ENCODE measurements at places on chromosomes 4 and X.

DNA sequence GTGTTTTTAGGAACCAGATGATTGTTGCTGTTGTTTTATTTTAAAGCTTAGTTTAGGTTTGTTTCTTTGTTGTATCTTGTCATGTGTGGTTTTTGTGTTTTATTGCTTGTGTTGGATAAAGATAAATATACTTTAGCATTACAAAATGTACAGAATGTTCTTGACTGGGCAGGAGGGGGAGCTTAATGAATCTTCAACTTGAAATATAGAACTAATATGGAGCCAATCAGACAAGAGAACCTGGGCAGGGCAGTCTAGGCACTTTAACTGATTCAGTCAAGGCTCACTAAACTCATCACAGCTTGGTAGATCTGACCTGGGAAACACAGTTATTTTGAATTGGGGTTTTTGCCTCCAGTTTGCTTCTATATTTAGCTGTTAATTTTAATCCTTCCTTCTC is 304.2 kb downstream of the ARHGAP24 start:
- no peak for DNase-seq

DNA sequence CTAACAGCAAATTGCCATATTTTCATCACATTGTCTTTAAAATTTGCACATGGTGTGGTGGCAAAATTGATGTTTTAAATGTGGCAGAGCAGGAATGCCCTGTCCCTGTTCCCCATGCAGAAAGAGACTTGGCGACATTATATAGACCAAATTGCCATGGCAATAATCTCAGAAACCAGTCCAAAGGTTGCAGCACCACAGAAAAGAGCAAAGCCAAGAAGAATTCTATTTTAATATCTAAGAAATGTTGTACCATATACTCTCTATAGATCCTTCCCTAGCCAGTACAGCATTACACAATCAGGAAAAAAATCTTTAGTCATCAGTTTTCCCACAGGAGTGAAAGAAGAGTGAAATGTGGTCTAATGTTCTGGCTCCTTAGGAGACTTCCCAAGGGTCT is 80.0 kb downstream of the UGT2B28 start:
- DNase-seq, result no peak

DNA sequence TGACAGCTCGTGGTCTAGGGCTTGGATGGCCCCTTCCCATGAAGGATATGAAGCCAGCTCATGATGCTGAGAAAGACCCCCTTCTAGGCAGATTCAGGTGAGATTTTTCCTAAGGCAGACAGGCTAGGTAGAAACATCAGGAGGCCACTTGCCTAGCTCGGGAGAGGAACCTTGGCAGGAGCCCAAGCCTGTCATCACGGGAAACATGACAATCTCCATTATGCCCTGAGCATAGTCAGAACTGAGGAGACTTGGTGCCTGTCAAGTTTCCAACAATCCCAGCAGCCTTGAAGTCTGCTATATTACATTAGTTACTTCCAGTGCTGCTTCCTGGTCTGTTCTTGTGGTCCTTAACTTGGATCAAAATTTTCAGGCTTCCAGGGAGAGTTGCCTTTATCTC is 18.7 kb upstream of the WDR1 start:
- DNase-seq, result no peak

DNA sequence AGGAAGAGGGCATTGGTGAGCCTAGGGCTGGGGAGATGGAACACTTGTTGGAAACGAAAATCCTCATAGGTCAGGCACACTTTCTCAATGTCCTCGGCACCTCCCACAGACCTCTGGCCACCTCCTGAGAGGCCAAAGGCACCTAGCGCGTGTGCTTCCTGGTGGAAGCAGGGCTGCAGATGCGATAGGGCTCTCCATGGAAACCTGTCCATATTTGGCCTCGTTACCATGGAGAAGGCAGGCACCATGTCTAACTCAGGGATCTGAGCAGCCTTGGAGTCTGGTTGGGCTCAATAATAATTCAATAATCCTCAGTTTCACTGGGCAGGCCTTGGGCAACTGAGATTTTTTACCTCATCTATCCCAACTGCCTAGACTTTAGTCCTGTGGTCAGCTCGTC is 58.3 kb downstream of the RAI2 start:
- no peak for DNase-seq

- no peak for DNase-seq
Observed at GRCh38 chr4:6941796-6942195, 32.2 kb downstream of the TBC1D14 start.

DNA sequence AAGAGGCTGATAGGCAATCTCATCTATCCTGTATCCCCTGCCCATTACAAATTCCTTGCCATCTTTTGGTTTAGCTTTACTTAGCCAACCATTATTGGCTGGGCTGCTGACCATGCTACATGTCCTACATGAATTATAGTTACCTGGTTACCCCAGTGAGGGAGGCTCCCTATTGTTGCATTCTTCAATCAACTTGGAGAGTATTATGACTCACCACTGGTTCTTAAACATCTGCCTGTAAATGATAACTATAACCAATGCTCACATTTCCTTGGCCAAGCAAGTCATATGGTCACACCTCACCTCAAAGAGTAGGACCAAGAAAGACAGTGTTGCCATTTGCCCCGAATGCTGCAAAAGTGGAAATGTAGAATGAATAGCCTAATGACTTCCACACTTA is 297.6 kb downstream of the IL15 start:
- no peak for DNase-seq

DNA sequence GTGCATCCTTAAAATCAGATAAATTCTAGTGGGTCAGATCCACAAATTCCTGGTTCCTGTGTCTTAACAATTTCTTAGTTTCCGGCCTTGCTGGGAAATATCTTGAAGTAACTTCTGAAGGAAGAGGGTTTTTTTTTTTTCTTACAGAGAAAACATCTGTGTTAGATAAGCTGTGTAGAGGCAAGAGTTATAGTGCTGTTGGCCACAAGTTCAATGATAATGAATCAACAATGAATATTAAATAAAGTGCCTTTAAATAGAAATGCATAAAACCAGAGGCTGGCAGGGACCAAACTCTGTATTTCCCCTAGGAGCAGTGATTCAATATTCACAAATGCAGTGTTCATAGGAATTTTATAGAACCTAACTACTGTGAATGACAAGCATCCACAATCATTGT is 711.9 kb upstream of the ATOH1 start:
- DNase-seq, result no peak

DNA sequence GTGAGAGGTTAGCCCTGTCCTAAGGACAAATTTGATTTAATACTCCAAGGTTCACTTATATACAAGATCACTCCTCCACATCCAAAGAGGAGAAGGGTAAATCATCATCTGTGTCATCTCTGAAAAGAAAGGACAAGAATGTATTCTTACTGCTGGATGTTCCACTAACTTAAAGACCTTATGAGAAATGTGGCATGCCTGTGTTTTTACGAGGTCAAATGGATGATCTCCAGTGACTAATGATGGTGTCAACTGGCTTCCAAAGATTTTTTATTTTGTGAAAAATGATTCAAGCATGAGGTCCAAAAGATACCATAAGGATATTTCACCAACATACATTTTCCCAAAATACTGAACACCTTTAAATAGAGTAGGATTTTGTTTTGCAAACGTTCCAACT is 143.4 kb downstream of the PTCHD1 start:
- DNase-seq, result no peak

GRCh38 chr4:2685541-2685940 is 70.6 kb downstream of the TNIP2 start:
- no peak for DNase-seq

- no peak for DNase-seq
Observed at GRCh38 chr4:79247695-79248394, 78.0 kb downstream of the NAA11 start.

GRCh38 chr4:48250343-48250742 is 19.3 kb downstream of the TEC start:
- no peak for DNase-seq

DNA sequence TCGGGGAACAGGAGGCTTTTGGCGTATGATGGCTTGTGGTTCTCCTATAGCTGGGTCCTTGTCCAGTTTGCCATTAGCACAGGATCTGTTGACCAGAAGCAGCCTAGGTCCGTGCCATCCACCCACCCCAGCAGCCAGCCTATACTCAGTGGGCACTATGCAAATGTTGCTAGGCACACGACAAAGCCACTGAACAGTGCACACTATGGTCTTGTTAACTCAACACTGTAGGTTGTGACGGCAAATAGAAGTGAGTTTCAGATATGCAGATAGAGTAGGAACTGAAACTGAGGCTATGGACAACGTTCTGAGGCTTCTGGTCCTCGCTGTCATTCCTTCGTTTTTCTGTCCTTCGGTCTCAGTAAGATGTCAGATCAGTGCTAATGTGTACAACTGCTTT is 541.3 kb upstream of the TENM3 start:
- DNase-seq, result no peak

- DNase-seq, result peak; percentile 73
Observed at GRCh38 chrX:54182864-54183613, at the start of gene FAM120C. Gene FAM120C, minus strand, starts transcription at chrX:54183254. Its CDS starts 56 bp downstream, at chrX:54183198.

DNA sequence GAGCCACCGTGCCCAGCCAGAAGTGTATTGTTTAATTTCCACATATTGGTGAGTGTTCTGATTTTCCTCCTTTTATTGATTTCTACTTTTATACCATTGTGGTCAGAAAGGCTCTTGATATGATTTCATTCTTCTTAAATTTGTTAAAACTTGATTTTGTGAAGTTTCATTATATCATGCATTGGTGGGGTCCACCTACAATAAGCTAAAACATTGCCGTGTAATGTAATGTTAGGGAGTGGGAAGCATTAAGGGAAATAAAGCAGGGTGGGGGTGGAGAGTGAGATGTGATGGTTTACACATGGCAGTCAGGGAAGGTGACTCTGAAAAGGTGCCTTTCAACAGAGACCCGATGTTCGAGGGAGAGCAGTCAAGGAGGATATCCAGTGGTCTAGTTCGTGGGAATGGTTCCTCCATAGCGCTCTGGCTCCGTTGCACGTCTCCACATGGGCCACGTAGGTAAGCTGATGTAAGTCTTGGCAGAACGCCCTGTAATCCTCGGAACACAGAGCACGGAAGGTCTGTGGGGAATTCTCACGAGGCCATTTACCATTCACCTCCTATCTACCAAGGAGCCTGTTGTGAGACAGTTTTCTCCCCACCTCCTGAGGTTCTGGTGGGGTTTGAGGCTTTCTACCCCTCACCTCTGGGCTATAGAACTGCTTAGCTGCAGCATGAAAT is 7.7 kb upstream of the WDR13 start:
- DNase-seq, result no peak

- DNase-seq, result no peak
Observed at GRCh38 chr4:106358899-106359298, 9.7 kb downstream of the GIMD1 start.

DNA sequence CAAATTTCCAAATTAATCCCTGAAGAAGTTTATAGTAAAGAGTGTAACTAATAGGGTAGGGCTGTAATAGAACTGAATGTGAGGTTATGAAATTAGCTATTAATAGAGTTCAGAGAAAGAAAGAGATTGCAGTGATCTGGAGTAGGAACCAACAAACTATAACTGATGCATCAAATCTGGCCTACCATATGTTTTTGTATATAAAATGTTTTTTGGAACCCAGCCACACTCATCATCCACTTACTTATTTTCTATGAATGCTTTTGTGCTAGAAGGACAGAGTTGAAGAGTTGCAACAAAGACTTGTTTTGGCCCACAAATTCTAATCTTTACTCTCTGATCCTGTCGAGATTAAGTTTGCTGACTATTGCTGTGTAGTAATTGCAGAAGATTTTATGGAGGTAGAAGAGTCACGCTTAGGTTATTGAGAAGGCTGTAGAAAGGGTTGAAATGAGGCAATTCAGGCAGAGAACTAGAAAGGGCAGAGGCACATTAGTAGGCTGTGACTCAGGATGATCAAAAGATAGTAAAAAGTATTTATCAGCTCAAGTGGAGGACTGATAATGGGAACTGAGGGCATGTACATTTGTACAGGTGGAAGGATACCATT is 298.7 kb upstream of the EMCN start:
- DNase-seq, result no peak

- no peak for DNase-seq
Observed at GRCh38 chr4:184477201-184477999, 3.0 kb upstream of the IRF2 start.

Data from CD4-positive, alpha-beta T cell treated with Interleukin-10 for 1 hour (primary cell).